ENCODE measurements at places on chromosomes 7 and 10.

DNA sequence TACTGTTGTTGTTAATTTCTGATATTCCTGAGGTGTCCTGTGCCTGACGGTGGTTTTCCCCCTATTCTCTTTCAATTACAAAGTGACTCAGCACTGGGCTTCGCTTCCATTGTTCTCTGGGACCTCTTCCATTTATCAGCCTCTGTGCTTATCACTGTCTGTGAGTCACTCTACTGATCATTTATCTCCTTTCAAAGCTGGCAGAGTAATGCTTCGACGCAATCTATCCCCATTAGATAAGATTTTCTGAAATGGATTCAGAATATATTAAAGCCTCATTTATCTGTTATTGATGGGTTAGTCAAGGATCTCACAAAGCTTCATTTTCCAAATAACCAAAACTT, 679.2 kb downstream of the SDK1 start:
- no peak for DNase-seq

DNA sequence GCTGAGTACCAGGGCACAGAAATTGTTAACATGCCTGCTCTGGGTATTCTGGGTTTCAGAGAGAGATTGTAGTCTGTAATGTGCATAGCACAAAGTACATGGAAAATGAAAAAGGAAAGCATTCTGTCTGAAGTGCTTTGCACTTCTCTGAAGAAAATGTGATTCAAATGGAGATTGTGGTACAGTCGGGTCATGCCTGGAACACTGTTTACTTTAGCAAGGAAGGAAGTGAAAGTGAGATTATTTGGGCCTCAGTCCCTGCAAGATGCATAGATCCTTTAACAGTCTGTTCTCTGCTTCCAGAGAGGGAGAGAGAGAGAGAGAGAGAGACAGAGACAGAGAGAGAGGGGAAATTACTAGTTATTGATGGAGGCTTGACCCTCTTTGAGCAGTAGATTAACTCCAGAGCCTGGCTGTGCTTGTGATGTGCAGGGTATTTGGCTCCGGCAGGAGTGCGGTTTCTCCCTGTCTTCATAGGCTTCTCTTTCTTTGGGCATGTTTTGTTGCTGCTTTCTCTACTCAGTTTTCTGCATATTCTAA, 5.4 kb downstream of the VWC2 start:
- DNase-seq, result no peak

DNA sequence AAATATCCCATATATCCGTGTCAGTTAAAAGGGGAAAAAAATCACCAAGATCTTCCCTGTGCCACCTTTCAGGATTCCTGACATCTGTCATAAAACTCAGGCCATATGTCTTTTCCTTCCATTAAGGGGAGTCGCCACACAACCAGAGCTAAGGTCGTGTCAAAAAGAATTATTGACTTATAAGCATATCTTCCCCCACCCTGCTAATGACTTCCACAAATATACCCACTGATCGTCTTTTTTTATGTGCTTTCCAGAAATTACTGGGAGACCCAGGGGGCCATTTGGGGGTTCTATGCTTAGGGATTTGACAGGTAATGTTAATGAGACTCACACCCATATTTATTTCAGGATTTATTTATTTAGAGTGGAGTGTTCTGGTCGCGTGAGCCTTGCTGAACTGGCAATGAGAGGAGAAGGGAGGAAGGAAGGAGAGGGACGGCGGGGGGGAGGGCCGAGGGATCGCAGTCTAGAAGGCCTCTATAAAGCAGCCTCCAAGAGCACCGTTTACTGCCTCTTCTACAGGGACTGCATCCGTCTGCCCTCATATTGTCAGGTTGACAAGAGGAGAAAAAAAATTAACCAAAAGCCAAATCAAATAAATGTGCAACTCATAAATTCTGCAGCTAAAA, 135.7 kb upstream of the MGMT start:
- no peak for DNase-seq

DNA sequence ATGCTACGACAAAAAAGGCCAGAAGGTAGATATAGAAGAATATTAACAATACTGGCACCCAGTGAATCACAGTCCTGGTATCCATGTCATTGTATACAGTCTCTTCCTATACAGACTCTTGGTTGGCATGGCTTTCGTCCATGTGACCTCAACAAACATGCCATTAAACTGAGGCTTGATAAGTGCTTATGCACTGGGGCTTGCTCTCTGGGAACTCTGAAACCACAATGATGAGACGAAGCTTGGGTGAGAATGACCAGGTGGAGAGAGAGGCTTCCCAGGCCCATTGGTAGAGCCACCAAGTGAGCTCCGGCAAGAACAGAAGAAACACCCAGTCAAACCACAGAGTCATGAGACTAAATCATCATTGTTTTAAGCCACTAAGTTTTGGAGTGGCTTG, 33.2 kb downstream of the PNPLA8 start:
- DNase-seq, result no peak

DNA sequence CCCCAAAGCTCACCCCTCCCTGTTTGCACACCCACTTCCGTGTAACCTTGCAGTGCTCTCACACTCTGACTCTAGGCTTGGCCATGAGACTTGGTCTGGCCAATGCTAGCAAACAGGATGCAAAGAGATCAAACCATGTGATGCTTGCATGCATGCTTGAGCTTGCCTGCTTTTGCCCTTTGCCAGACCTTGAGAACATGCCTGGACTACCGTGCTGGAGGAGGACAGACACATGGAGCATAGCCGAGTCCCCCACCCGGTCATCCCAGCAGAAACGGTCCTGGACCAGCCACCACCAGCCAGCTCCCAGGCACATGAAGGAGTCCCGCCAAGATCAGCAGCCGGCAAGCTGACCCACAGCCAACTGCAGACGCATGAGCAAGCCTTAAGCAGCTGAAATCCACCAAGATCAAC, 23.4 kb downstream of the PYROXD2 start:
- no peak for DNase-seq

- DNase-seq, result no peak
These were observed 501.2 kb downstream of the PARD3 start for GRCh38 chr10:34313888-34314287.

- peak; percentile 66 for DNase-seq
These were observed 312.0 kb upstream of the FZD1 start for GRCh38 chr7:90951986-90952954.

DNA sequence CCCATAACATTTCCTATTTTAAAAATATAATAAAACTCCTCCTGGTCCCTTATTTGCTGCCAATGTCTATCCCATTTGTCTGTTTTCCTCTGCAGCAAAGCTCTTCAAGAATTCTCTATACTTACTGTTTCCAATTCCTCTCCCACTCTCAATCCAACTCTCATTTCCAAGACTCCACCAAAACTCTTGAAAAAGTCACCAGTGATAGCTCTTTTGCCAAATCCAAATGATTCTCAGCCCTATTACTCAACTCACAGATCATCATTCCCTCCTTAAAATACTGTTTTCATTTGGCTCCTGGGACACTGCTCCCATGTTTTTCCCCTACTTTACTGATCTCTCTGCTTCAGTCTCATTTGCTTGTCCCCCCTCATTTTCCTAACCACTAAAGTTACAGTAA, 139.4 kb downstream of the HIBADH start:
- no peak for DNase-seq

DNA sequence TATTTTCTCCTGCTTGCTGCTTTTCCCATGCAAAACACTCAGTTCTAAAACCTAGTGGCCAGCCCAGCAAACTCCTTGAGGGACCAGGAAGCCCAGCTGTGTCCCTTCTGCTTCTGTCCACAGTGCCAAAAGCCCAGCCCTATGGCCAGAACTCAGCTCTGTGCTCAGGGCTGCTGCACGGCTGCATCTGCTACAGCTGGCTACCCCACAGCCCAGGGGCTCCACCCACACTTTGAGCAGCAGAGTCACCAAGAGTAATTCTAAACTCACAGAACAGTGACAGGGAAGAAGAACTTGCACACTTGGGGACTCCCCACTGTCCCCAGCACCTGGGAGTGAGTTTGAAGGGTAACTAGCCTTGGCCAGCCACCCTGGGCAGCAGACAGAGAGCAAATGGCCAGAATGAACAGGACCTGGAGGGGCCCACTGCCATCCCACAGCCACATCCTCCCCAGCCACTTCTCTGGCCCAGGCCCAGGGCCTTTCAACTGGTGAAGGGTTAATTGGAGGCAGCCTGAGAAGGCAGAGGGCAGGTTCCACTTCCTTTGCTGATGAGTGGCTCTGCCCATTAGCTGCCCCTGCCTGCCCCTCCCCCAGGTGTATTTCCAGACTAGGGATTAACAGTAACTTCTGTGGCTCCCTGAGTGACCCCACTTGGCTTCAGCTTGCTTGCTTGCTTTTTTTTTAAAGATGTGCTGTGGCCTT, 28.1 kb upstream of the TRIM8 start:
- DNase-seq, result no peak

DNA sequence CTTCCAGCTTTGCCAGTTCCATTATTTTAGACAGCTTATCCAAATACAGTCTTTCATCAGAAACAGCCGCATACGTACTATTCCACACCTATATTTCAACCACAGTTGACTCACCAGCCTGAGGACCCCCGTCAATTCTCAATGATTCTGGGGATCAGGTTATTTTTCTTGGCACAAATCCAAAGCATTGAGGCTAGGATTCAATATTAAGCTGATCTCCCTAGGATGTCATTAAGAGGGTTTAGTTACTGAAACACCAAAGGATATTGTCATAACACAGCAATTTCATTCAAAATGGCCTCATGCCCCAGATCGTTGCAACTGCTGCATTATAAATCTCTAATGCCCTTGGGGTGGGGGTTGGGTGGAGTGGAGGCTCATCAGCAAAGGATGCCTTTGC, 214.6 kb downstream of the PTEN start:
- DNase-seq, result peak; percentile 26

- no peak for DNase-seq
These were observed 2.0 kb upstream of the TSPAN14 start for GRCh38 chr10:80452069-80452468.

DNA sequence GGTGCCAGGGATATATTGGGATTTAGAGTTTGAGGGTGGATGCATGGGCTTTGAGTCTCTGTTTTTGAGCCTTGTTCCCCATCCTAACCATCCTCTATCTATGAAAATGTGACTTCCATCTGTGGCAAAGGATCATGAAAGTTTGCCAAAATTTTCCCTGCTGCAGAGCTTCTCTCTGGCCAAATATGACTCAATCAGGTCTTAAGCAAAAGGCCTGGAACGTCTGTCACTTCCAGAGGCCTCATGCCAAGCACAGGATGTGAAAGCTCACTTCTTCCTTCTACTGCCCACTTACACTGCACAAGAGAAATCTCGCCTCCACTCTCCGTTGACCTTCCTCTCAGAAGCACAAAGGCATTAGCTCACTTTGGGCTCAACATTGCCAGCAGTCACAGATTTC, 696.9 kb upstream of the NRP1 start:
- DNase-seq, result no peak

DNA sequence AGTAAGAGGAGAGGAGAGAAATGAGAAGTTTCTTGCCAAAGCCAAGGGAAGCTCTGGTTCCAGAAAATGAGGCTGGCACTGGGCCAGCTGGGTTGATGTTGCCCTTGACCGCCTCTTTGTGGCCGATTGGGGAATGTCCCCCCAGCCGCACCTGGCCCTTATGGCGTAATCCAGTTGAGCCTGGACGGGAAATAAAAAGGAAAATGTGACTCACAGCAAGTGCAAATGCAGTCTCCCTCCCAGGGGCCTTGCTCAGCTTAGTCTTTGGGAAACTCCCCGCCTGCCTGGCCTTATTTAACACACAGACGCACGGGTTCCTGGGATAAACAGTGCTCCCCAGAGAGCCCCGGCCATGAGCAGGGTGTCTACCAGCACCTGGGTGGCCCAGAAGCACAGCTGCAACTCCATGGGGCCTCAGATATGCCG, 174.8 kb downstream of the KIAA1217 start:
- peak; percentile 98 for DNase-seq

DNA sequence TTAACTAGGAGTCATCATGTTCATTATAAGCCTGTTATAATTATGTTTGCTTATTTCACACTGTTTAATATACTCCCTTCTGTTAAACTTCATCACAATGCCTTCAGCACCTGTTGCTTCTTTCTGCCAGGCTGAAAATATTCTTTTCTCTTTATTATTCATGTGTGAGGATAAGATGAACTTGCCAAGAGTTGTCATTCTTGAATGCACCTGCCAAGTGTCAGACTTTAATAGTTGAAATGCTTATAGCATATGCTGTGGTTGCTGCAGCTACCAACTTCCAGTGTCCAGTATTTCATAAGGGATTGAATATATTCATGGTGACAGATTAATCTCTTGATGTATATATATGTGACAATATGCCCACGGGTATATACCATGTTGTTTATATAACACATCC, 339.2 kb upstream of the MEOX2 start:
- DNase-seq, result no peak

DNA sequence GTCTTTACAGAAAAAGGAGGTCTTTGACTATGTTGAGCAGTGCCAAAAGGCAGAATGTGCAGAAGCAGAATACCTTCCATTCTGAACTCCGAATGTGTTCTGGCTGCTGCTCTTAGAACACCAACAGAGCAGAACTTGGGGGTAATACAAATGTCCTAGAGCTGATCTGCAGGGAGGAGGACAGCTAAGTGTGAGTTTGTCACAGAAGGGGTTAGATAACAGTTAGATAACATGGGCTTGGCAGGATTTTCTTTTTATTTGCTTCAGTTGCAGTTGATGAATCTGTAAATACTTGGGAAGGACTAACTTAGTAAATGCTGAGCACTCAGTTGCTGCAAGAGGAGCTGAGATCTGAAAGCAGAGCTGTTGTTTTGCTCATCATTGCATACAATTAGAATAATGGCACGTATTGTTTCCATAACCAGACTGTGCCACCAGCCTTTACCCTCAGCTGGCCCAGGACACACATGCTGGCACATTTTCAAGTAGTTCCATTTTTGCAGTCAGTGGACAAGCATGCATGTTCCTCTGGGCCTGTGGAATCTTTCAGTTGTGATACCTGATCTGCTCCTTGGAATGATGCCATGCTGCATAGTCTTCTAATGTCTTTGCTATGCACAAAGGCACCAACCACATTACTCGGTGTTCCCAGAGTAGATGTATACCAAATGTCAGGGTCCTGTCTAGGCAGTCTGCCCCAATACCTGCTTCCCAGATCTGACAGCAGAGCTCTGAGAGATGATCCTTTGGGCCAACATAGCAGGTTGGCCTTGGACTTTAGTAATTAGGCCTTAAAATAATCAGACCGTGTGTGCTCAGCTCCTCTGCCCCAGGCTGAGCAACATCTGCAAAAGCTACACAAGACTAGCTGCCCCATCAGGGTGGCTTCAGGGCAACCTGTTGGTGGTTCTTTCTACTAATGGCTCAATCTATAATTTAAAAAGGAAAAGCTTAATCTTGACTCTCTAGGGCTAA, 55.7 kb downstream of the GSDME start:
- DNase-seq, result peak; percentile 55

DNA sequence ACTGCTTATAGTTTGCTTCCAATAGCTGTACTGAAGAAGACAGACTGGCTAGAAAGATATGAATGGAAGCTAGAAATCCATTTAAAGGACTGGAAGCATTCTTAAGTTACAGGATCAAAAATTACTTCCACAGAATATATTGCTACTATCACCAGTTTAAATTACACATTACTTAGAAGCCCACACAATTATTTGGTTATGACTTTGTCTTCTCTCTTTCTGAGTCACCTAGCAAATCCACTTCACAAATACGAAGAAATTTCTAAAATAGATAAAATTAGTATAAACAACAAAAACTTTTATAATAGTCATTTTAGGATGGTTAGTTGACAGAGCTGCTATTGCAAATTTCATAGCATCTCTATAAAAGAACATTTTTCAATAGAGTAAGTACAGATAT, 108.1 kb downstream of the SNX13 start:
- DNase-seq, result no peak

All from retinal pigment epithelial cell (primary cell).